ENCODE measurements at places on chromosomes 1 and 21. TPM values are rescaled to one million over a fixed set of nuclear protein-coding genes. Genes with fewer than 3 reads are reported as not detected.

DNA sequence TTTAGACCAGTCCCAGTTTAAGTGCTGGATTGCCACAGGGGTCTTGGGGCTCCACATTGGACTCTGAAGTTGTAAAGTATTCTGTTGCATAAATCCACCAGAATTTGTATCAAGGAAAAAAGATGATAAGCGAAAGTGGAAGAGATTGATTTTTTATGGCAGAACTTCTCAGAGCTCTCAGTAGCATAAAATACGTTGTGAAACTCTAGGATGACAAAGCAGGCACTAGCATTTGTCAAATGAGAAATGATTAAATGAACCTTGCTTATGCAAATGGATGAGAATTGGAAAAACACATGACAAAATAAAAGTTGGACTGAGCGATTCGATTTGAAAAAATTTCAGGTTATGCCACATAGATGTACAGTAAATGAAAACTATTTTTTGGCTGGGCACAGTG, 253.8 kb upstream of the RAB4A start:
- no peak for DNase-seq

CNIH4 gene
- 40.2 TPM for polyA plus RNA-seq

CD5L gene
- polyA plus RNA-seq, result 0.56 TPM

DNA sequence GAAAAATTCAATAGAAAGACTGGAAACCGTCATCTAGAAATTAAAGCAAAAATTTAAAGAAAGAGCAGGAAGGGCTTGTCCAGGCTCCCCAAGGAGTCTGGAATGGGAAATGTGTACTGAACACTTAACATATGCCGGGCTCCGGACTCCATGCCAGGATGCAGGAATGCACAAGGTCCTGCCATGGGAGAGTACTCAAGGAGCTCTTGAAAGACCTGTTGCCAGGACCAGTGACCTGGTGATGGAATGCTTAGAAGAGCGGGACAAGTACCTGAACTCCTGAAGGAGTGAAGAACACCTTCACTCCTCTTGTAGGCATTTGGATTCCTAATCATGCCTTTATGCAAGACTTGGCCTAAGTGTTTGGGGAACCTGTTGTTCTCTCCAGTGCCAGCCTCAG, 16.9 kb upstream of the DSCAM start:
- DNase-seq, result no peak

GRCh38 chr1:190373705-190374336, 103.8 kb downstream of the BRINP3 start:
- DNase-seq, result no peak

DNA sequence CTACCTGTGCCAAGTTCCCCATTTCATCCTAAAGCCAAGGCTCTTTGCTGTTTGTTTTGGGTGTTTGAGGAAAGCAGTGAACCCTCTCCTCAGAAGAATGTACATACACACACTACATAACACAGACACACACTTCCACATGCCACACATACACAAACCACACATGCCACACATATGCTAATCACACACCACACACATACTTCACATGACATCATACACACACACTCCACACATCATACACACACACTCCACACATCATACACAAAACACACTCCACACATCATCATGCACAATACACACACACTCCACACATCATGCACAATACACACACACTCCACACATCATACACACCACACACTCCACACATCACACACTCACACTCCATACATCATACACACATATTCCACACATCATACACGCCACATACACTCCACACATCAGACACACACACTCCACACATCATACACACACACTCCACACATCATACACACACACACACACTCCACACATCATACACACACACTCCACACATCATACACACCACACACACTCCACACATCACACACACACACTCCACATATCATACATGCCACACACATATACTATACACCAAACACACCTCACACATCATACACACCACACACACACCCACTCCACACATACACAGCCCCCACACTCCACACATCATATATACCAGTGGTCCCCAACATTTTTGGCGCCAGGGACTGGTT, 22.7 kb upstream of the ZNF436 start:
- no peak for DNase-seq

DNA sequence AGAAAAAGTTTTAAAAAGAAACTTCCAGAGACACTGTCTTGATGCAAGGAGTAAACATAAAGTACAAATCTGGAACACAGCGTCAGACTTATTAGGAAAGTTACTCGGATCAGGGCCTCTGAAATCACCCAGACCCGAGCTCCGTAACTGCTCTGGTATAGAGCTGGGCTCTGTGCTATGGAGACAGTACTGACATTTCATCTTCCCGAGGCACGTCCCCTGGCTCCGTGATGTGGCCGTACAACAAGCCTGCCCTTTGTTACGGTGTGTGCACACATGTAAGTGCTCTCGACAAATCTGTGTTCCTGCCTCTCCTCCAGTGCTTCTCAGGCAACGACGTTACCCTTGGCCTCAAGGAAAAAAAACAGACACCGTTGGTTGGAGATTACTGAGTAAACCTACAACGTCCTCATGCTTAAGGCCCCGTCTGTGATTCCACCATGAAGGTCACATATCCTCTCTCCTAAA, 107.0 kb upstream of the IRF2BP2 start:
- no peak for DNase-seq

LAD1 gene
- polyA plus RNA-seq, result 9.1 TPM

- DNase-seq, result no peak
These were observed 26.6 kb upstream of the LMX1A start for GRCh38 chr1:165383067-165383466.

MAP3K7CL gene
- polyA plus RNA-seq, result 6.6 TPM

DNA sequence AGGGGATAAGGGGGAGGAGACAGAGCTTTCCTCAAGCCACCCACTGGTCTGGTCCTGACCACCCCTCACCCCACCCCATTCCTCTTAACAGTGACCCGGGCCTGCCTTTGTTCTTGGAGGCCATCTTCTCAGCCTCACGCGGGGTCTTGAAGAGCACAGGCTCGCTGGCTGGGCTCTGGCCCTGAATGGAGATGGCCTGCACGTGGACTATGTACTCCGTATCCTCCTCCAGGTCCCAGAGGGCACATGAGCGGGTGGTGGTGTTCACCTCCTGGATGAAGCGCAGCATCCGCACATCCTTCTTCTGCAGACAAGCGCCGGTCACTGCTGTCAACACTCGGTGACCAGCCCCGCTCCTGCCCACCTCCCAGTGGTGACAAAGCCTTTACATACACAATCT, 2.6 kb downstream of the FNDC5 start:
- DNase-seq, result no peak

DNA sequence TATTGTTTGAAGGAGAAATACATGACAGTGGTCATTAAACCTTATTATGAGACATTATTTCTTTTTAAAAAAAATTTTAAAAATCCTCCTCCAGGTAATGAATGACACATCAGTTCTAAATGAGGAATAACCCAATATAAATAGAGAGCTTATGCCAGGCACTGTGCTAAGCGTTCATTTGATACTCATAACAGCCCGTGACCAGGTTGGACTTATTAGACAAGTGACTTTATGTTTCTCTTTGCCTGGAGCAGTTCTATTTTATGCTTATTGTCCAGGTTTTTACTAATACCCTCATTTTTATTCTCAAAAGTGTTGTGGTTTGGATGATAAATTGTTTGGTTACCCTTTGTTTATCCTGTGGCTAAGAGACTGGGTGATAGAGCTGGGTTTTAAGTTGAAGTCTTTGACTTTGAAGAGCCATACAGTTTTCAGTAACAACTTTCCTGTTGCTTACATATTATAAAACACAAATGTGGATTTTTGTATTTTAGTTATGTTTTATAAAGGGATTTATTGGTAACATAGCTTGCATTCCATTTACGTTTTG, 84.2 kb downstream of the RABGAP1L start:
- DNase-seq, result no peak

DNA sequence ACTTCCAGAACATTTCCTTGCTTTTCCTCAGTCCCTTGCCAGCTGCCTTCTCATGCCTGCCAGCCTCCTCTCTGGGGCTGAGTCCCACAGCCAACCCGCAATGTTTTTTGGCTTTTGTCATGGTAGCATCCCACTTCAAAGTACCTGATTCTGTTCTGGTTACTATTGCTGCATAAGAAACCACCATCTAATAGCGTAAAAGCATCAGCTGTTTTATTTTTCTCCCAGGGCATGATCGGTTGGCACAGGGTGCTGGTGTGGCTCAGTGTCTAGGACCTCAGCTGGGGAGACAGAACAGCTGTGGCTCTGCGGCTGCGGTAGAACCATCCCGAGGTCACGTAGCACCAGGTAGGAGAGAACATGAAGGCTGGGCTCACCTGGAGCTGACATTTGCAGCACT, 8.9 kb upstream of the PRMT2 start:
- no peak for DNase-seq

TSPAN2 gene
- 9.1 TPM for polyA plus RNA-seq

DNA sequence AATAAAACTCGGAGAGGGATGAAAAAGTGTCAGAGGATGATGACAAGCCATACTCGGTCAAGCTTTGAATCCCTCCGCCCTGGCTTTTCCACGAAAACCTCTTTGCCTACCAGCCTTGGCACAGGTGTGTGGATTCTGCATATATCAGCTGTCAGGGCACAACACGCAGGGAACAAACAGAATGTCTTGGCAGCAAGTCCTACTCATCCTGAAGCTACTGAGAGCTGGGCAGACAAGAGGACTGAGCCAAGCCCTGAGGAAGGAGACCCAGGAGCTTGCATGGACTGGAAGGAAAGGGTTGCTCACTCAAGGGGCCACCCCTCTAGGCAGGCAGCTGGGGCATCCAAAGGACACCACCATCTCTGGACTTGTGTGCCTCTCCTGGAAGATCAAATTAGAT, 132.4 kb downstream of the HMGB4 start:
- no peak for DNase-seq

- no peak for DNase-seq
These were observed 14.2 kb downstream of the UTP11 start for GRCh38 chr1:38026592-38027200.

C1orf87 gene
- 4.8 TPM for polyA plus RNA-seq

DNA sequence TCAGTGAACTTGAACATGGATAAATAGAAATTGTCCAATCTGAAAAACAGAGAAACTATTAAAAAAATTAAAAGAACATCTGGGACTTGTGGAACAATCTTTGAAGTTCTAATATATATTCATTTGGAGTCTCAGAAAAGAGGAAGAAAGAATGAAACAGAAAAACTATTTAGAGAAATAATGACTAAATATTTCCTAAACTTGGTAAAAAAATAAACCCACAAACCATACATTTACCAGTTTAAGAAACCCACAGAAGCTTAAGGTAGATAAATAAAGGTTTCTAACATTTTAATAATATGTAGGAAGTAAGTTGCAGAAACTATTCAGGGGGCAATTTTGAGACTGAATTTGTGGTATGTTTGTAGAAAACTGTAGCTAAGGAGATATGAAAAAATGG, 437.8 kb downstream of the PTBP2 start:
- no peak for DNase-seq

DNA sequence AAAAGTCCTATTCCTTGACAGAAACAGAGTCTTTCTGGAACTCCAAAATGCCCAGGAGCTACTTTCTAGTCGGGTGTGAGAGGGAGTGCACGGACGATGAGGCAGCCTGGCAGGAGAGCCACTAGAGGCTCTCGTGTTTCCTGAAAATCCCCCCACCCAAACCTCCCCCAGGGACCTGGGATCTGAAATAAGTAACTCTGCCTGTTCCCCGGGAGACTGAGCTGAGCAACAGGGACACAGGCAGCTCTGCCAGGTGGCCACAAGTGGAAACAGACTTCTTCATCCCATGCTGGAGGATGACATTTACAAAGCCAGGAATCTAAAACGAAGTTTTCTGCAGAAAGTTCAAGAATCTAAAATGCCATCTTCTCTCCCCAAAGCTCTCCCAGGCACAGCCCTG, 77.1 kb downstream of the ITPKB start:
- no peak for DNase-seq

SPRR5 gene
- polyA plus RNA-seq, result not detected

All from right lung (tissue), 10 donors.